GDM1 (cell line): ENCODE measurements at places on chromosomes 7 and 10.

DNA sequence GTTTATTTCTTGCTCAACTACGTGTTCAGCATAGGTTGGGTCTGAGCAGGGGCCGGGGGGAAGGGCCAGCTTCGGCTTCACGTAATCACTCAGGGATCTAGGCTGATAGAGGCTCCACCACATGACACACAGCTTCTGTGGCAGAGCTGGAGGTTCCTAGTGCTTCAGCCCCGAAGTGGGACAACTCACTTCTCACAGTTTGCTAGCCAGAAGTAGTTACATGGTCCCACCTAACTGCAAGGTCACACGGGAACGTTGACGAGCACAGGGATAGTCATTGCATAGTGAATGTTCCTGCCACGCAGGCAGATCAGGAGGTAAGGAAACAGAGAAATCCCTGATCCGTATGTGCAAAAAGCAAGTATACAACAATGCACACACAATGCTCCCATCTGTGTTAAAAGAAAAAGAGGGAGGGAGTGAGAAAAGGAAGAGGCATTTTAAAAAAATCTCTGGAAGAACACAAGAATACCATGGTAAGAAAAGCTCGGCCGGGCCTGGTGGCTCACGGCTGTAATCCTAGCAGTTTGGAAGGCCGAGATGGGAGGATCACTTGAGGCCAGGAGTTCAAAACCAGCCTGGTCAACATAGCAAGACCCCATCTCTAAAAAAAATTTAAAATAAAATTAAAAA lies 16.9 kb downstream of the SMURF1 start:
- DNase-seq = no peak

GRCh38 chr10:101227429-101228152 lies 1.7 kb downstream of the LBX1 start:
- DNase-seq = no peak

DNA sequence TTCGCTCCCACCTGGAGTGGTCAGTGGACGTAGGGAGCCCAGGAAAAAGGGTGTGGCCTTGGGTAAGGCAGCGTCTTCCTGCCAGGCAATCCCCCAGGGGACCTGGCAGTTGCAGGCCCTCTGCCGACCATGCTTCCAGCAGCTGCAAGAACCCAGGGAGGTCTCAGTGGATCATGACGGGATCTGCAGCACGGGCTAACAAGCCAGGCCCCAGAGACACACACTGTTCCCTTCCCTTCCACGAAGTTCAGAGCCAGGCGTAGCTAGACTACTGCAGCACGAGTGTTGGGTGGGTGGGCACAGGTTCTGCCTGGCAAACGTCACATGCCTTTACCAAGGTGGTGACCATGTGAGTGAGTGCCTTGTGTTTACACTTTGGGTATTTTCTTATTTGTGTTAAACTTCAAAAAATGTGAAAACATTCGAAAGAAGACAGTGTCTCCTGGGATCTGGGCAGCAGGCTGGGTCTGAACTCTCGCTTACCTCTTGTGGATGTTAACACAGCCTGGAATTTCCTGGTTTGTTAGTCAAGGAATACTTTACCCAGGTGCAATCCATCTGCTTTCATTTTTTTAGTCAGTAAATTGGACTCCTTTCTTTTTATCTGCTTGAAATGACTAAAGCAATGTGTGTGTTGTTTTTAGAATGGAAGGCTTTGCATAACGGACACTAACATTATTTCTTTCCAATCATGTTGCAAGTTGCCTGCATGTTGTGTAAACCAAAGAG lies 48.2 kb upstream of the VIPR2 start:
- DNase-seq = no peak

DNA sequence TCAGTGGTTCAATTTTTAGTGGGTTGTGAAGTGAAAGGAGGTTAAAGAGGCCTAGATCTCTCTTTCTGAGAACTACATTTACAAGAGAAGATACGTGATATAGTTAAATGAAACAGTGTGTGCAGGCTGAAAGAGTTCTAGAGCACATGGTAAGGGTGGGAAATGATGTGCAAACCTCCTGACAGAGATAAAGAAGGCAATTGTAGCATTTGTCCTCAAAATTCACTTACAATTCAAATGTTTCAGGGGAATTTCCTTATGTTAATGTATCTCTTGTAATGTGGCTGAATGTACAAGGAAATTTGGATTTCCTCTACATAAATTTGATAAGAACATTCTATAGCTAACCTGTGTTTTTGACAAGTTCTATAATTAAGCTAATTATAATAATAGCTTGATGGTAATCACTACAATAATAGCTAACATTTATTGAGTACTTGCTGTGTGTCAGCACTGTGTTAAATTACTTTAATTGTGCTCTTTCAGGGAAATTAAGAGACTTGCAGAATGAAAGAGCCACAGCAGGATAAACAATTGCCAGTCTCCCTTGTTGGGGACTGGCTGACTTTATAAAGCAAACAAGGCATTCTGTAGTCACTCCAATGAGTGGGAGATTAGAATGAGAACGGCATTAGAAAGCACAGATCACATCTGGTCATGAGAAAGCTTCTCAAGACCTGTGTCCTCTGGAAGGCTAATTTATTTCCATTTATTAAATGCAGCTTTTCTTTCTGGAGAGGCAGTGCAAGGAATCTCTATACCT lies 139.7 kb upstream of the TMEM72 start:
- no peak for DNase-seq

DNA sequence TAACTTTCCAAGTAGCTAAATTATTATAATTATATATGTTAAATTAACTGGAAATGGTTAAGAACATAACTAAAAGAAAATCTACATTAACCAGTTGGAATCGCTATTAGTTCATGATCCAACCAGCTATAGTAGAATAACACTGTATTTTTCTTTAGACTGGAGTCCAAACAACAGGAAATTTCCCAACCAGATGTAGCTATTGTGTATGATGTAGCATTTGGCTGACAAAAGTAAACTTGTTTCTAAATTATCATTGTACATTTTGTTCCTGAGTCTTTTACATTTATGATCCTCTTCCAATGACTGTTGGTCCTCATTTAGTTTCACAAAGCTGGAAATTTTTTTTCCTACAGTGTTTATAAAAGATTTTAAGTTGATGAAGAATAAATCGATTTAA lies 62.1 kb downstream of the PAPSS2 start:
- no peak for DNase-seq

DNA sequence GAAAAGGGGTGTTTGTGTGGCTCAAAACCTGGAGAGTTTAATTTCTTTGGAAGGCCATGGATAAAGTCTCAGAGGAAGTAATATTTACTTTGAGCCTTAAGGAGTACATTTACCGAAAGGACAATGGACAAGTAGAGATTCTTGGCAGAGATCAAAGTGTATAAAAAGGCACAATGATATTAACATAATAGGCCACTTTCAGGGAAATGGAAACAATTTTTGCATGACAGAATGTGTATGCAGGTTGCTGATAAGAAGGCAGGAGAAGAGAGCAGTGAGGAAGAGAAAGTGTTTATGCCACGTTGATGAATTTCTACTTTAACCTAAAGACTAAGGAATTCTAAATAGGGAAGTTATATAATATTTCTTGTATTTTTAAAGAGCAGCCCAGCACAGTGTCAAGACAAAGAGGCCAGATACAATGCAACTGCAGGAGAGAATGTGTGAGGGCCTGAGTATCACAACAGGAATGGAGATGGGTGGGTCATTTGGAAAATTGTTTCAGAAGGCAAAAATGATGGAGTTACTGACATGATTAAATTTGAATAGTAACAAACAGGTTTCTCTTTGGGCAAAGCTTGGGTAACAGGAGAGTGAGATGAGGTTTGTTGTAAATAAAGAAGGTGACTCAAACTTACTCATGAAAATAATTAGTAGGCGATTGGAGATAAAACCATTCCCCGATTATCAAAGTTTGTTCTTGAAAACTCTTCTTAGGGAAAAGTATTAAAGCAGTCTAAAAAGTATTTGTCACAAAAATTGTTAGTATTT lies 84.1 kb downstream of the THSD7A start:
- DNase-seq = no peak

DNA sequence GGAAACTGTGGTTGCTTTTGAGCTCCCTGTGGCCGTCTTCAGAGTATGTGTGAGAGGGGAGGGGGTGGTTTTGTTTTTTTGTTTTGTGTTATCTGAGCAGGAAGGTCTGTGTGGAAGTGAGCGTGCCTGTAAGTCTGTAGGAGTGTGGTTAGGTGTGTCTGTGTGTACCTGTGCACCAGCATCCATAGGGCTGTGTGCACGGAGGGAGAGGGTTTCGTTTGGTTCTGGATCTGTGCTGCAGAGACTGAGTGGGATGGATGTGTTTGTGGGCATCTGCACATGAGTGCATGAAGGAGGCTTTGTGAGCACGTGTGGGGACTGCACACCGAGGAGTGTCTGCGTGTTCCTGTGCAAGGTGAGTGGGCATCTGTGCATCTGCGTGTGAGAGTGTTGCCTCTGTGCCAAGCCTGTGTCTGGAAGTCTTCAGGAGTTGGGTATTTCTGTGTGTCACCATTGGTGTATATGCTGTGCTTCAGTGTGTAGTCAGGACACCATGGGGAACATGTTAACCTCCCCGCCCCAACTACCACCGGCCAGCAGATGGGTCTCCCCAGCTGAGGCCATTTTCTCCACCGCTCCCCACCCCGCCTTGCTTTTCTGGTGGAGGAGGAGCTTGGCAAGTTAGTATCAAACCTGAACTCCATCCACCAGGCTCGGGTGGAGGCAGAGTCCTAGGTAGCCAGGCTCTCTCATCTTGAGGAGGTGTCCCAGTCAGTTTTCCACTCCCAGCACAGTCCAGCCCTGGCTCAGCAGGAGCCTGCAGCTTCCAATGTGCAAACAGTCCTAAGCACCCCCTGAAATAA lies 7.1 kb upstream of the TLX1 start:
- DNase-seq = no peak

GRCh38 chr10:76911184-76911583 lies 726.4 kb downstream of the KCNMA1 start:
- no peak for DNase-seq

DNA sequence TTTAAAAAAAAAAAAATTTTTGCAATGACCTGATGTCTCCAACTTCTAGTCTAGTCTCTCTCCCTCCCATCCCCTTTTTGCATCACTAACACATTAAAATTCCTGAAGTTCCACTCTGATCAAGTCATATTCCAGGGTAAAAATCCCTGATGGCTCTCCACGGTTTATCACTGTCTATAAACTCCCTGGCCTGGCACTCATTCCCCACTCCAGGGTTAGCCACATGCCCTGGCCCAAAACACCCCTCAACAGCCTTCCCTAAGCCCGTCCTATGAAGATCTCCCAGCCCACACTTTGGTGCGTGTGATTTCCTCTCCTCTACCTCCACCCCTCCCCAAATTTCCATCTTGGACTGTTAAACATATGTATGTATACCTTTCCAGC lies 125.4 kb downstream of the JAZF1 start:
- no peak for DNase-seq

GRCh38 chr7:103735377-103735776 lies 254.1 kb downstream of the RELN start:
- no peak for DNase-seq

DNA sequence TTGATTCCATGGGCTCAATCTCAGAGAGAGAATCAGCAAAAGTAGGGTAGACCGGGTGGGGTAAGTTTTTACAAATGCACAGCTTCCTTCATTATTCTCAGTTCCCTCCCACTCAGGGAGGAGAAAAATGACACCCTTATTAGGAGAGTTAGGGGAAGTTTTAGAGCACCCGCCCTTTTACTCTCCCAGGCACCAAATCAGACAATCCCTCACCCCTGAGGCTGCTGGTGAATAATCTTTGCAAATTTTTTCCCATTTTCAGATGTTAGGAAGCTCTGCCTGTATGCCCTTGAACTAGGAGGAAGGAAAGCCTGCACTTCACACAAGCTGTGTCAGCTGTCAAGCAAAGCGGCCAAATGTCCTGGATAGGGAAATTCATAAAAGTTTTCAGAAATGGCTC lies 834.9 kb downstream of the GRID1 start:
- no peak for DNase-seq

- no peak for DNase-seq
Measured at GRCh38 chr10:66784770-66785169, 141.1 kb upstream of the LRRTM3 start.

GRCh38 chr10:6657196-6657595 lies 77.1 kb upstream of the PRKCQ start:
- no peak for DNase-seq

GRCh38 chr10:7826971-7827370 lies 8.7 kb downstream of the TAF3 start:
- no peak for DNase-seq

GRCh38 chr7:104133238-104133637 lies 74.6 kb downstream of the ORC5 start:
- DNase-seq = no peak

- no peak for DNase-seq
Measured at GRCh38 chr7:77438131-77438530, 22.0 kb upstream of the GSAP start.

DNA sequence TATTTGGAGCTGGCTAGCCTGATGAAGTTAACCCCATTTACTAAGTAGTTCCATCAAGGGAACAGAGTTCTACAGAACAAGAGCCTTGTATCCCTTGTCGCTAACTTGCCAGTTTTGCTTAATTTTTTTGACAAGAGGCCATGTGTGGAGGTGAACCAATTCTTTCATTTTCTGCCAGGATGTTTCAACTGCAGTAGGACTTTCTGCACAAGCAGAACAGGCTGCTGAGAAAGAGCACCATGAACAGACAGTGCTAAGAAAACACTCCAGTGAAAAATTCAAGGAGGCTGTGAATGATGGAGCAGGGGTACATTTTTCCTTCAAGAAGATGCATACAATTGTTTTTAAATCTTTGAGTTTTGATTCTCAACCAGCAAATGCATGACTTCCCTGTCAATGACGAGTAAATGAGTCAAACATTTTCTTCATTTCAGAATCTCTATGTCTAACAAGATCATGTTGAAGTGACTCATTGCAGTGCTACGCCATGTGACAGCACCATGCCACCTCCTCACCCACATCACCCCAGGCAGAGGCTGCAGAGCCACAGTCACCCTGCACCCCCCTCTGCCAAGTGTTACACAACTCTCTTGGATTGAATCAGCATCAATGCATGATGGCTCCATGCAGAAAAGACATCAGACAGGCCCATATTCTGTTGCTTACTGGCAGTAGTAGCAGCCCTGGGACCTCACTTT lies 193.1 kb downstream of the COBL start:
- no peak for DNase-seq

DNA sequence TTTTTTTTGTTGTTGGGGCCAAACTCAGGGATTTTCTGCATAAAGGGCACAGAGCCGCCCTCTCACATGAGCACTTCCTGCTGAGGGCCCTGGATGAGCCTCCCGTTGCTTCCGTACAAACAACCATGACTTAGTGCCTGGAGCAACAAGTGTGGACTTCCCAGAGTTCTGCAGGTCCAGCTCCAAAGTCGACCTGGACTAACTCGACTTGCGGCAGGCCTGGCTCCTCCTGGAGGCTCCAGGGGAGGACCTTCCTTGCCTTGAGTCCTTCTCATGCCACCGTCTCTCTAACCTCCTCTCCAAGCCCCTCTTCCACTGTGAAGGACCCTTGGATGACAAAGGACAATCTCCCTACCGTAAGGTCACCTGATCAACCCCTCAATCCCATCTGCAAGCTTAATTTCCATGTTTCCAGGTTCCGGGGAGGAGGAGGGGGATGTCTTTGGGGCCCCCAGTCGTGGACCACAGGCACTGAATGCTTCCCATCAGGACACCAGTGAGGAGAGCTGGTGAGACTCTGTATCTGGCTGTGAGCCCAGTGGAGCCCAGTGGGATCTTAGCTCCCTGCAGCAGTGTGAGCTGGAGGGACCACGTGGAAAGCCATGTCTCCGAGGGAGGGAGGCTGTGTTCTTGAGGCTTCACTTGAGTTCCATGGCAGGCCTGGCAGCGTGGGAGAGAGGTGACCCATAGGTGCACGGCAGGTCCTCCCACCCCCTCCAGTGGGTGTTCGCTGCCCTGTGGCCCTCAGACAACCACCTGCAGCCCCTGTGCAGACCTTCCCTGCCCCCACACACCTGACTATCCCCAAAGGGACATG lies 199.5 kb upstream of the PPP2R2D start:
- no peak for DNase-seq
